ENCODE measurements at places on chromosomes 2 and 18. TPM values are rescaled to one million over a fixed set of nuclear protein-coding genes. Genes with fewer than 3 reads are reported as not detected.
A peak's percentile ranks its signal among the peaks of the same experiment; 100 is the strongest.

DNA sequence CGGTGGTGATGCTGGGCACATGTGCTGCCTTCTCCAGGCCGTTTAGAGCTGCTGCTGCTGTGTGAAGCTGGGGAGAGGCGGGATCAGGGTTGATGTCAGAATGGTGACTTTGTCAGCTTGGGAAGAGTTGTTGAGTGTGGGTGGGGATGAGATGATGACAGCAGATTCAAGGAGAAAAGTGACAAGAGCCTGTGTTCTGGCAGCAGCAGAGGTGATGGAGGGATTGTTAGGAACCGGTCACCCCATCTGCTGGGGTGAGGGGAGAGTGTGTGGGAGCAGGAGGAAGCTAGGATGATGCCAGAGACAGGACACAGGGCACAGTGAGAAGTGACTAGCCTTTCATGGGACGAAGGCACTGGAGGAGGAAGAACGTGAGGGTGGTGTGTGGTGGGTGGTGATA is 345.5 kb downstream of the RNF144A start:
- DNase-seq, result no peak

DNA sequence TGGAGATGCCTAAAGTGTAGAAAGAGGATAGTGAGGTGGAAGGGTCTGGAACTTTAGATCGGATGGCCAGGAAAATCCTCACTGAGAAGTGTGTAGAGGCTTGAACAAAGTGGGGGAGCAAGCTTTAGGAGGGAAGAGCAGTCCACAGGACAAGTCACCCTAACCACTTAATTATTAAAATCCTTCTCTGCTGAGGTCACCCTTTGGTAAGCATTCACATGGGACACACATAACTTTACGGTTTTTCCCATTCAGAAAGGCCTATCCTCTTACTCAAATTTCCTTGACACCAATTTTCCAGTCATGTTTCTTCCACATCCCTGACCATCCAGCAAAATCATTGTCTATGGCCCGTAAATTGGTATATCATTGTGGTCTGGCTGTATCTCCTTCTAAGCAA is 31.0 kb upstream of the ZEB2 start:
- DNase-seq, result no peak

SLC8A1 gene
- 0.10 TPM for total RNA-seq

- no peak for DNase-seq
Measured at GRCh38 chr2:69975853-69976462, 14.5 kb upstream of the ASPRV1 start.

ZSWIM2 gene
- total RNA-seq, result not detected

ERFE gene
- 4.0 TPM for total RNA-seq

PLCL1 gene
- total RNA-seq, result 0.07 TPM

GRCh38 chr2:28155627-28156026 is 237.0 kb upstream of the FOSL2 start:
- peak; percentile 10 for DNase-seq

DNA sequence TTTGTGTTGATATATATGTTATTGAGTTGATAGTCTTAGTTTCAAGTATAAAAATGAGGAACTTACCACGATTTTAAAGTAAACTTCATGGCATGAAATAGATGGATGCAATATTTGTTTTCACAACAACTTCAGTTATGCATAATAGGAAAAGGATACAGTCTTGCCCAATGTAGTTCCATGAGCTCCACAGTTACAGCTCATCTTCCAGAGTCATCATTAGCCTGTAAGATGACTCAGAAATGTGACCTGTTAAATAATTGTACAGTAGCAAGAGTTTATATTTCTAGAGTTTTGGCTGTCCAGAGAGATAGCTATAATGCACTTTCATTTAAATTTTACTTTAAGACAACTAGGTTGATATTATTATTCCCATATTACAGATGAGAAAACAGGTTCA is 80.9 kb upstream of the ARHGAP28 start:
- DNase-seq, result no peak
